NCI-H1092 (cell line): ENCODE measurements at places on chromosomes 2 and 18.

GRCh38 chr2:68771211-68771751, 36.7 kb downstream of the ARHGAP25 start:
- no peak for DNase-seq

GRCh38 chr2:33230842-33231241, 245.6 kb upstream of the RASGRP3 start:
- no peak for DNase-seq

- no peak for DNase-seq
These were observed 143.9 kb downstream of the SS18 start for GRCh38 chr18:25946540-25946939.

DNA sequence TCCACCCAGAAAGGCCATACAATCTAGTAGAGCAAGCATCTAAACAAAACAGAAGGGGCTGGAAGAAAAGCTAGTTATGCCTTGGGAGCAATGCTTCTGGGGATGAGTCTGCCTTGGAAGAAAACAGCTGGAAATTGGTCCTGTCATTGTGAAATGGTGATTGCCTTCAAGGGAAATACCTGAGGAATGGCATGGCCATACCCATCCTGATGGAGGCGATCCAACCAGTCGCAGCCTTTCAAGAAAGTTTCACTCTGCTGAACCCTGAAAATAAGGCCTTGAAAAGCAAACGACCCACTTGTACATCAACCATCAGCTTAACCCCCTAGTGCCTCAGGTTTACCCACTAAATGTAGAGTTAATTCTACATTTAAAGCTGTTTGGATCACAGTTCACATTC, 72.6 kb upstream of the PID1 start:
- DNase-seq = no peak

- no peak for DNase-seq
These were observed 70.7 kb downstream of the ATF2 start for GRCh38 chr2:175097297-175097696.
